ENCODE measurements at places on chromosomes 11 and 22.

GRCh38 chr11:2804189-2804588 is 81.4 kb downstream of the CDKN1C start:
- DNase-seq: no peak

- DNase-seq: no peak
These were observed 627.8 kb downstream of the TBC1D22A start for GRCh38 chr22:47390026-47390970.

- DNase-seq: no peak
These were observed 108.9 kb downstream of the SGSM3 start for GRCh38 chr22:40479126-40479800.

DNA sequence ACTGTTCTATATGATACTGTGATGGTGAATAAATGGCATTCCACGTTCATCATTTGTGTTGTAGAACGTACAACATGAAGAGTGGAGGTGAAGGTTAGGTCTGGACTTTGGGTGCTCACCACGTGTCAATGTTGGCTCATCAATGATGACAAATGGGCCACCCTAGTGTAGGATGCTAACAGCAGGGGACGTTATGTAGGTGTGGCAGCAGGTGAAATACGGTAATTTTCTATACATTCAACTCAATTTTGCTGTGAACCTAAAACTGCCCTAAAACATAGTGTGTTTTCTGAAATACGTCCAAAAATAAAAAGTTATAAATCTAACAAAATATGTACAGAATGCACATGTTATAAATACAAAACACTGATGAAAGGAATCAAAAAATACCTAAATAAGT is 6.2 kb downstream of the KRTAP5-6 start:
- no peak for DNase-seq

DNA sequence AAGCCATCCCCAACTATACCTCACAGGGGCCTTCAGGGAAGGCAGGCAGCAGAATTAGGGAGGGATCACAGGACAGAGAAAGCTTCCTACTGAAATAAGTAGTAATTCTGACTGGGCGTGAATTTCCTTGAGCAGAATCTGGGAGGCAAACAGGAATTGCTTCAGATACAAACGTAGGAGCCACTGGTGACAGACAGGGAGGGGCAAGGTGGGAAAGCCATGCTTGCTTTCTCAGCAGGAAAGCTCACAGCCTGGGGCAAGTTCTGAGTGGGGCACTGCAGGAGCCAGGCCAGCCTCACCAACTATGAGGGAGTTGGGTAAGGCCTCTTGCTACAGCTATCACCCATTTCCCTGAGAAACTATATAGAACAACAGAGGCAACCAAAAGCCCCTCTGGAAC is 43.6 kb downstream of the ARHGAP32 start:
- no peak for DNase-seq
